ENCODE measurements at places on chromosomes 12 and 14.

DNA sequence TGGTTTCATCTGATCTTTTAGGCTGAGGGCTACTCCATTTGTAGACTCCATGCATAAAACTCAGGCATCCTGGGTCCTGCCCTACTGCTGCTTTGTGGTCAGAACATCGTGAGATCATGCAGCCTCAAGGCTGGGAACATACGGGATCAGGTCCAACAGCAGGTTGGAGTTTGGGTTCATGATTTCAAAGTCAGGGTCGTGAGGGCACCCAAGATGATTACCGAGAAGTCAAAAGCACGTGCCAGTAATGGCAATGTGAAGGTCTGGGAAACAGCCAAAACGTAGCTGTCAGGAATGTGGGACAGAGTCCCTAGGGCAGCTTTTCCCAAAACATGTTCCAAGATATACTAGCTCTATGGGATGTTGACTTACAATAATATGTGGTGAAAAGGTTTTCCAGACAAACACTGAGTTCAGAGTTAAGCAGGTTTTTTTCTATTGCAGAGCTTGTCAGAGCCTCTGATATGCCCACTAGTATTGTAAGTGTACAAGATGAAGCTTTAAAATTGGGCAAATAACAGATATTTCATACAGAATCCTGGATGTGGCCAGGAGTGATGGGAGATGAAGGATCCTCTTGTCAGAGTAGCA, 130.3 kb upstream of the DNM1L start:
- DNase-seq, result no peak

DNA sequence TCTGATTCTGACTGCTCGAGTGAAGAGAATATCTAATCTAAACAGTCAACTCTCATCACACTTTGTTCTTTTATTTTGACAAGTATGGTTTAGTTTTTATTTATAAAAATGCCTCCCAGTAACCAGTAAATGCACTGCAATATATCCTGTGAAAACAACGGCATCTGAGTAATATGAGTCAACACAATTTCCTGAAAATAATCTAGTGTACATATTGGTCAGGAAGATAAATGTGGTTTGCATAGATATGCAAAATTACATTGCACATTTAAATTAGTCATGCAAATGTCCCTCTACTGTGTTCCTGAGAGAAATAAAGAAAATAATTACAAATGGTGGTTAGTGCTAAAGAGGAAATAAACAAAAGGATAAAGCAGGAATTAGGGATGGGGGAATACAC, 1190.7 kb upstream of the SEL1L start:
- no peak for DNase-seq

- no peak for DNase-seq
These were observed 90.3 kb downstream of the CRADD start for GRCh38 chr12:93767524-93767863.

GRCh38 chr14:94124582-94125377, 4.6 kb downstream of the IFI27L2 start:
- peak; percentile 10 for DNase-seq
